ENCODE measurements at places on chromosomes 11 and 22.

DNA sequence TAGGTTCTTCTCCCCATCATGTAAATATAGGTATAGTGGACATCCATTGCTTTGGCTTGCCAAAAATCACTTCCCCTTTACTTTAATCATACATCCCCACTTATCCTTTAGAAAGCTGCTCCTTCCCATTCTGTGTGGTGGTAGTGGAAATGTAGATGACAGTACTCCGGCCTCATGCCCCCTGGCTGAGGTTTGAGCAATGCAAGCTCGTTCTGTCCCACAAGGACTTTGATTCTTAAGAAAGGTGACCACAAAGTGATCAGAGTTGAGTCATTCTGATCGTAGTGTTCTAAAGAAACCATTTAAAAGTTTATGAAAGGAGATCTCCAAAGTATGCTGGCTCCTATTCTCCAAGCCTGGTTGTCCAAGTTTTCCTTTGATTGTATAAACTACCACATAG, 10.9 kb downstream of the TUG1 start:
- DNase-seq: no peak

DNA sequence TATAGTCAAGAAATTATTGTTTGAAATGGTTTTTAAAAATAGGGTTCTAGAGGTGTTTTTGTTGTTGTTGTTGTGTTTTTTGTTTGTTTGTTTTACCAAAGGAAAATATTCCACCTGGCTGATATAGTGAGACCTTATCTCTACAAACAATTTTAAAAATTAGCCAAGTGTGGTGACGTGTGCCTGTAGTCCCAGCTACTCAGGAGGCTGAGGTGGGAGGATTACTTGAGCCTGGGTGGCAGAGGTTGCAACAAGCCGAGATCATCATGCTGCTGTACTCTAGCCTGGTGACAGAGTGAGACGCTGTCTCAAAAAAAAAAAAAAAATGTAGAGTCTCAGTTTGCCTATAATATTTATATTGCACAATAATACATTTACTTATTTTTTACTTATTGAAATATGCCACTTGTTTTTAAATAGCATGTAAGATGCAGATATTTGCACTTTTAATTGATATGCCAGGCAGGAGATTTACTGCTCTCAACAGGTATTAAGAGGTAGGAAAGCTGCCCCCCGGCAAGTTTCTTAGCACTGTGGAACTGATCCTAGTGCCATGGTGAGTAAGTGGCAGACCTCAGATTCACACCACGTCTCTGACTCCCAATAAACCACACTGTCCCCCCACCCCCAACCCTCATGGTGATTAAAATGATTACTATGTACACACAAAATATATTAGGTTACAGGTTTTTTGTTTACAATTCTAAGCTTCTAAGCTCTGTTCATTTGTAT, 157.4 kb downstream of the TEAD1 start:
- no peak for DNase-seq

DNA sequence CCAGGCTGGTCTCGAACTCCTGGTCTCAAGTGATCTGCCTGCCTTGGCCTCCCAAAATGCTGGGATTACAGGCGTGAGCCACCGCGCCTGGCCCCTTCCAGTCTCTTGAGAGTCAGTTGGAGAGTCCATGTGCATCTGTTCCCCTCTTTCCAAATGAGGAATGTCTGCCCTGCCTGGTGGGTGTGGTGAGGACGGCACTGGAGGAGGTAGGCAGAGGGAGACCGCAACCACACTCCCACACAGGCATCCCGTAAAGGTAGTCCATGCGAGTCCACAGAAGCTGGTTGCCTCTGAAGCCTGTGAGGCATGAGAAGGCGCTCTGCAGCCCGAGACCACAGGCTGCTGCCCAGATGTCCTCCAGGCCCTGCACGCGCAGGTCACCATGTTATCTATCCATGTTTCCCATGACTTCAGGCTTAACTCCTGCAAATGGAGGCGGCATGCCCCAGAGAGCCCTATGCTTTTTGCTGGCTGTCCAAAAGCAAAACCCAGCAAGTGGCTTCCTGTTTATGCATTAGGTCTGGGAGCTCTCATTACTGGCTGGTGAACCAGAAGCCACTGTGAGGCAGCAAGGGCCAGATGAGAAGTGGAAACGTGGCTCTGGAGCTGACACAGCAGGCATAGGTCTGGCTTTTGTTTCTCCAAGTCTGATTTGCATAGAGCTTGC, 43.4 kb downstream of the GRIK4 start:
- DNase-seq: no peak

DNA sequence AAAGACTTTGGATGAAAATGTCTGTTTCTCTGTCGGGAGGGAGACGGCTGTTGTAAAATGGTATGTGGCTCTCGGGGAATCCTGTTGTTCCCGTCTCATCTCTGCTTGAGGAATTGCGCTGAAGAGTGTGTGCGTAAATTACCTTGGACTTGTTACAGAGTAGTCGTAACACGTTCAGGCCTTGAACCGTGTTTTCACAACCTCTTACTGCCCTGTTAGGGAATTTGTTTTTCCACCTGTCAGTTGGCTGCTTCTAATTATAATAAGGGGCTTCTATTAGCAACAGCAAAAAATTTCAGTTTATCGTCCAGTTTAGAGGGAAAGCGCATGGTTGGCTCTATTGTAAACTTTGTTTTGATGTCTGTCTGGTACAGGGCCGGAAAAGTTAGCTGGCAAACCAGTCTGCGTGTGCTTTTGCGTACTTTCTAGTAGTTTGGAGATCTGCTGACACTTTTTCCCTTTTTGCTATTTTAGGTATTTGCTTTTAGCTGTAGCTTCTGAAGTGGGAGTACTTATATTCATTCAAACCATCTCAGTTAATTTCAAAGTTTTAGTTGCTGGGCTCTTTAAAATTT, 1.5 kb downstream of the HIPK3 start:
- DNase-seq: no peak

DNA sequence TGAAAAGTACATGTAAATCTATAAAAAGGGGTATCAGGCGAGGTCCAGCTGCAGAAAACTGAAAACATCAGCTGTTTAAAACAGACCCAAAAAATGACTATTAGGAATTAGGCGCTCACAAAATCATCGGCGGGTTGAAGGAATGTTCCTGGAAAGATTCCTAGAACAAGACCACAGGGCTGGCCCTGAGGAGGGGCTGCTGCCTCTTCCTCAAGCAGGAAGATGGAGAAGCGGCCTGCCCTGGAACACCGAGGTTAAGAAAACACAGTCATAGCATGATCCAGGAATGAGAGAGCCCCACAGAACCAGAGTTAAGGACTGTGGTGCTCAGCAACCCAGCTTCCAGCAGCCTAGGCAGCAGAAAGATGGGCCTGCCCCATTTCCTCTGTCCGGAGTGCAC, 78.4 kb downstream of the C11orf91 start:
- DNase-seq: no peak

All from CD4-positive, alpha-beta T cell treated with Interleukin-2 at 100 ng/mL for 4 hours (primary cell).